ENCODE measurements at places on chromosomes 2 and 18.
A peak's percentile ranks its signal among the peaks of the same experiment; 100 is the strongest.

DNA sequence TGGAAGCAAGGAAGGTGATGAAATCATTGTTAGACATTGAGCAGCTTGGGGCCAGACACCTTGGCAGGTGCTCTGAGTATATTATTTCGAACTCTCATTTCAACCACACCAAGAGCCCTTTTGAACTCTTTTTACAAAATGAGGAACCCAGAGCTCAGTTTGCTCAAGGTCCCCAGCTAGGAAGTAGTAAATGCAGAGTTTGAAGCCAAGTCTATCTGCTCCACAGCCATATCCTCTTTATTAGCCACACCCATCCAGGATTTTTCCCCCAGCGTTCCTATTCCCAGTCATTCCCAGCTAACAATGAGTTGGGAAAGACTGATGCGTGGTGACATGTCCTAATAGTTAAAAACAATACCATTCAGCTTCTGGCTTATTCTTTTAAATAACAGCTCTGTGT, 40.2 kb downstream of the SEMA4F start:
- no peak for DNase-seq

DNA sequence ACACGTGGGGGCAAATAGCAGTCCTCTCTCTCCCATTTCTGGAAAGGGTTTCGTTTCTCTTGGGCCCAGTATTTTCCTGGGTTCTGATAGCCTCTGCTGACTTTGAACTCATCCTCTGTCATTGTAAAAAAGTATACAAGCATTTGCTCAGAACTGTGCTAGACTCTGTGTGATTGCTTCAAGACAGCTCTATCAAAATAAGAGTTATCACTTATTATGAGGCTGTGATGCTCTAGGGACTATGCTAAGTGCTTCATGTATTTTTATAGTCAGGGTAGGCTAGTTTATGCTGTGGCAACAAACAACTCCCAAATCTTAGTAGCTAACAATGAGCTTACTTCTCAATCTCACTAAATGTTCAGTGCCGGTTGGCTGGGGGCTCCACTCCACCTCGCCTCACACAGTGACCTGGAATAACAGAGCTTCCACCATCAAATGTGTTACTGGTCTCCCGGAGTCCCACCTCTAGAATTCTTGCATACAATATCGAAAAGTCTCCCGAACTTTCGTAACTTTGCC, 110.8 kb upstream of the CDC42EP3 start:
- DNase-seq: no peak

DNA sequence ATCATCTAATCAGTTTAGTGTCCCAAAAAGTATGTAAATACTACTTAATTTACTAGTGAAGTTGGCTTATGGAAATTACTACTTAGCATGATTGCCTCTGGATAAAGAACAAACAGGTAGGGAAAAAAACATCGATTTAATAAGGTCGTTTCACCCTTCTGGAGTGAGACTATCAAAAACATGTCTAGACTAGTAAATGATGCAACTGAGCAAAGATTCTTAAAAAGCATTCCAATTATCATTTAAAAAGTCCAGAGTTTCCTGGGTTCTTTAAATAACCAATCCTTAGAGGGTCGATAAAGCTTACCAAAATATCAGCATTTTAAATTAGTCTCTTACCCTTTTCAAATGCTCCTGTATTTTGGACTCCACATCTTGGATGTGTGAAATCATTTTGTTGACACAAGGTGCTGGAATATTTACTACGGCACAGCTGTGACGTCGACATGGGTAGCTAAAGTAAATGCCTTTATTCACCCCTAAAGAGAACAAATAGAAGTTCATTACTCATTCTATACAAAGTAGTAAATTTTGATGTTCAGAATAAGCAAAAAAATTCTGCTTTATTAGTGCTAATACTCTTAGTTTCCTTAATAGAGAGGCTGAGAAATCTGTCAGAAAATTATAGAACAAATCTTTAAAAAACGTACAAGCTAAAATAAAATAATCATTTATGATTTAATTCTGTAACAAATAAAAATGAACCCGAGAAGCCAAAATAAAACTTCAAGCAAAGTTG, 70.6 kb downstream of the CCDC178 start:
- DNase-seq: no peak

GRCh38 chr2:101832114-101832513, 134.6 kb downstream of the MAP4K4 start:
- DNase-seq: no peak

DNA sequence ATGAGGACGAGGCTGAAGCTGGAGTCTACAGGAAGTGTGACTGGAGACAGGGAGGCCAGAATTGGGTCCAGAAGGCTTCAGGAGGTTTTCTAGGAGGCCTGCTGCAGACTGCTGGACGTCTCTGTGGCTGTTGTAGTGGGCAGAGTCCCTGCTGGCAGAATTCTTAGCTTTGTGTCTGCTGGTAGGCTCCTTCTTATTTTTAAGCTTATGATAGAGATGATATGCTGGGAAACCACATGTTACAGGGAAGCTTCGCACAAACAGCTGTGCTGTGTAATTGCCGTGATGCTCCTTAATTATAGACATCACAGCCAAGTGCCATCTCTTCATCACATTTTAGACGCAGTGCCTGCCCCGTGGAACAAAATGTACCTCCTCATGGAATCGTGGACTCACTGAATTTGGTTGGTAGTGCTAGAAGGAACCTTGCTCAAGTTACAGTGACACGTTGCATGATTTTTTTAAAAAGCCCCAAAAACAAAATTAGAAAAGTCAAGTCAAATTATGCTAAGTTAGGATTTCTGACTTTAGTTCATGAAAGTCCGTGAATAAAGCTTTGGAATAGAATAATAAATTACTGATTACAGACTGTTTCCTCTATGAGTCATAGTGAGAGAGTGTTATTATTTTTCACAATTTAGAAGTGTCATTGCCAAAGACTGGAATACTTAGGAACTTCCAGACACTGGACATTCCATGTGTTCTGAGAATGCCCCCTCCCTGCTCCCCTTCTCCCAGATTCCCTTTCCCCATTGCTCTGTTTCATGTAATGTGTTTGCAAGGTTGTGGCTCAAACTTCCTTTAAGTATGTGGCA, 144.1 kb downstream of the FHOD3 start:
- no peak for DNase-seq

- DNase-seq: no peak
These were observed 1.4 kb downstream of the GPR35 start for GRCh38 chr2:240626531-240627300.

- DNase-seq: peak; percentile 62
These were observed 12.7 kb upstream of the FHOD3 start for GRCh38 chr18:36284671-36285295.

- no peak for DNase-seq
These were observed 16.0 kb downstream of the EPG5 start for GRCh38 chr18:45951016-45951714.

- peak; percentile 14 for DNase-seq
These were observed 11.0 kb downstream of the TTN start for GRCh38 chr2:178796079-178796677.

DNA sequence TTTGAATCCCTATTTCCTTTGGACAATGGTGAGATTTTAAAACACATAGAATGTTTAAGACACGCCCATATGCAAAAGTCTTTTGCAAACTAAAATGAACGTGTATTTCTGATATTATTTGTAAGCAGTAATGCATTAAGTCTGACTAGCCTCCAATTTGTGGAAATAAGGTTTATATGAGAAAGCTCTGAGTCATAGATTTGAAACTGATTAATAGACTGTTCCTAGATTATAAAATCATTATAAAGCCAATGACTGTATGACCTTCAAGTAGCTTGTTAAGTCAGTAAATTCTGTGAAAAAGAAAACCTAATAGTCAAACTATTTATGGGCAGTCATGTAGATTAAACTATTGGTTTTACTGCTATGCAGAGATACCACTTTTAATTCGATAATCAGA, 12.8 kb upstream of the EFEMP1 start:
- no peak for DNase-seq

DNA sequence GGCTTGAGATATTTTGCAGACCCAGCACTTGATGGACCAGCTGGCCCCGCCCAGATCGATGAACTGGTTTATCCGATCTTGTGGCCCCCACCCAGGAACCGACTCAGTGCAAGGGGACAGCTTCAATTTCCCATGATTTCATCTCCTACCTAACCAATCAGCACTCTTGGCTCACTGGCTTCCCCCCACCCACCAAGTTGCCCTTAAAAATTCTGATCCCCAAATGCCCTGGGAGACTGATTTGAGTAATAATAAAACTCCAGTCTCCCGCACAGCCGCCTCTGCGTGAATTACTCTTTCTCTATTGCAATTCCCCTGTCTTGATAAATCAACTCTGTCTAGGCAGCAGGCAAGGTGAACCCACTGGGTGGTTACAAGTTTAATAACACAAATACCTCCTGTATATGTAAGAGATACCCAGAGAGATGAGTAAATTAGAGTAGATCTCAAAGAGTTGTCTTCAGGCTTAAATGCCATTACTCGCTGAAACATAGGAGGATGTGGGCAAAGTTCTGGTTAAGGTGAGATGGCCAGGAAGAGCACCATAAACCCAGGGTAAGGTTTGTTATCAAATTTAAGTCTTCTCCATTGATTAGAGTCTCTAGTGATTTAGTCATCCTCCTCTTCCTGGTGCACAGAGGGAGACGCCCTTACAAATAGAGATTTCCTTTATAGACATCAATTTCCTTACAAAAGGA, 222.8 kb downstream of the ARL4C start:
- DNase-seq: peak; percentile 68

DNA sequence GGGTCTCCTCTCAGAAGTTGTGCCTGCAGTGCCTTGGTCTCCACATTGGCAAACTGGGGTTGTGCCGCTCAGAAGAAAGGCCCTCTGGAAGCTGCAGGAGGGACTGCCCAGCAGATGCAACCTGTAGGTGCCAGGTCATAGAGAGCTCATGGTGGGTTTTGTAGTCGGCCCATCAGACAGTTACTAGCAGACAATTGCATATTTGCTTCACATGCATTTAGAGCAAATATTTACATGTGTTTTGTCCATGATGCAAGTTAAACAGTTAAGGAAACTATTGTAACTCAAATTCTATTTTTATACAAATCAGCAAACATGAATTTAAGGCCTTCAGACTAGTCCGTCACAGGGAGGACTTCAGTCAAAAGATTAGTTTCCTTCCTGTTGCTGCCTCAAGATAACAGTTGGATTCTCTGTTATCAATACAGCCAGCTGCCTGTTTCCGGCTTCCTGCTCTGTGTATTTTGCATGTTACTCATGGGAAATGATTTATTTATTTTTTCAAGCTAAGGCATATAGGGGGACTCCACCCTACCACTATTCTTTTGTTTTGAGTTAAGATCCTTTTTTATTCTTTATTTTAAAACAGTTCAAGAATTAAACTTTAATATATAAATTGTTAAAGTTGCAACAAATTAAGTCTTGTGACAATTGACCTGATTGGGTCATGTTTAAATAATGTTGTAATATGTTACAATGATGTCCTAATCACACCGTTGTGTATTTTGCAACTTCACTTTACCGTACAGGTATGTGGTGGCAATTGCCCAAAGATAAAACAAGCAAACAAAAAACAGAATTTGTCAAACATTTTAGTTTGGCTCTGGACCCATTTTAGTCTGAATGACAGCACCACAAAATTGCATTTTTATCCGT, 133.5 kb downstream of the SPTBN1 start:
- DNase-seq: peak; percentile 61

DNA sequence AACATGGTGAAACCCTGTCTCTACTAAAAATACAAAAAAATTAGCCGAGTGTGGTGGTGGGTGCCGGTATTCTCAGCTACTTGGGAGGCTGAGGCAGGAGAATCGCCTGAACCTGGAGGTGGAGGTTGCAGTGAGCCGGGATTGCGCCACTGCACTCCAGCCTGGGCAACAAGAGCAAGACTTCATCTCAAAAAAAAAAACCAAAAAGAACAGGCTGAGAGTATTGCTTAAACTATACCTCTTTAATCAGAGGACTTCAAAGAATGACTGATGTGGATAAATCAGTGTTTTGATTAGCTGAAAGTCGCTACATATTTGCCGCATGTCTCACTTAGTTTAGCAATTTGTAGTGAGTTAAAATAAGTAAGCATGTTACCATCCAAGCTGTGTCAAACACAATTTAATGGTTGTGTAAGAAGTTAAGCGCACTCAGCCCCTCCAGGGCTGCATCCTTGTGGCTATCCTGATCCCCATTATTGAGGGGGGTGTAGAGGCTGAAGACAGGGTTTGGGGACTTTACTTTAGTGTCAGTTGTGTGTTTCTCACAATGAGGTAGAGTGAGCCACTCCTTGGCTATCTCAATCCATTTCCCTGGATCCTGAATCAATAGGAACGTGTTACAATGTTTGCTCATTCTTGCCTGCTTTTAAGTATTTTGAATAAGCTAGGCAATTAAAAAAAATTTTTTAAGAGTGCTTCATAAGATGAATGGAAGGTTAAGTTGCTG, 11.0 kb upstream of the FARP2 start:
- DNase-seq: no peak

DNA sequence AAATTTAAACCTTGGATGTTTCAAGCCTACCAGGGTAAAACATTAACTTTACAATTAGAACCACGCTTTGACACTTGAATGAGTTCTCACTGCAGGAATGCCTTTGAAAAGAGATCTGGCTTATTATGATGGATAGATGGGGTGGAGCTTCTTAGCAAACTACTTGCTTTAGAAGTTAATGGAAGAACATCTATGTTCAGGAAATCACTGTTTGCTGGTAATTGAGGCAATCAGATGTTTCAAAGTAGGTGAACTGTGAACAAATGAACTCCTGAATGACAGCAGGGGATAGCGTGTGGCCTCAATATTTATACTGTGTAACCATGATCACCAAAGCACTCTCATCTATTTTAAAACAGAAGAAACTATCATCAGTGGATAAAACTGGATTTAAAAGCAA, 383.6 kb downstream of the PIK3C3 start:
- no peak for DNase-seq

- no peak for DNase-seq
These were observed 264.0 kb upstream of the SMIM21 start for GRCh38 chr18:75691483-75691882.

DNA sequence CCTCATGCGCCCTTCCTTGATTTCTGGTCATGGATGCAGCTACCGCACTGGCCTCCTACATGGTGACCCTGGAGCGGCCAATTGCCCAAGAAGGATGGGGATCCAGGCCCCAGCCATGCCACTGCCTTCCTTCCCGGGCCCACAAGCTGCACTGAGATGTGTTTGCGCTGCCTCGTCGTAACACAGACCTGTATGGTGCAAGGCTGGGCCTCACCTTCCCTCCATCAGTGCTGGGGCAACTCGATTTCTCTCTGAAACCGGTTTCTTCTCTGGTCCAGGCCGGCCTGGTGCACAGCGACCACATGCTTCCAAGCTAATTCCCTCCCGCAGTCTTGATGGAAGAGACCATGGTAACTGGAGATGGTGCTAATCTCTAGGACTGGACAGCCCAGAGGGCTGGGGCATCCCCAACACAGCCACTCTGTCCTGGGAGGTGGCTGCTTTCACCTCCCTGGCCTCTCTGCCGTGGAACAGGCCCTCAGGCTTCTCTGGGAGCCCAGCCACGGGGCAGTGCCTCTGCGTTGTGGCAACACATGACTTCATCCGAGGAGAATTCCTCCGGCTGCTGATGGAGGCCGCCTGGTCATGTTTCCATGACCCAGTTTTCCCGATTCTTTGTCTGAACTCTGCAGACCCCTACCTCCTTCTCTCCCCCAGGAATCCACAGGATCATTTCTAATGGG, 184.2 kb downstream of the GLI2 start:
- no peak for DNase-seq

DNA sequence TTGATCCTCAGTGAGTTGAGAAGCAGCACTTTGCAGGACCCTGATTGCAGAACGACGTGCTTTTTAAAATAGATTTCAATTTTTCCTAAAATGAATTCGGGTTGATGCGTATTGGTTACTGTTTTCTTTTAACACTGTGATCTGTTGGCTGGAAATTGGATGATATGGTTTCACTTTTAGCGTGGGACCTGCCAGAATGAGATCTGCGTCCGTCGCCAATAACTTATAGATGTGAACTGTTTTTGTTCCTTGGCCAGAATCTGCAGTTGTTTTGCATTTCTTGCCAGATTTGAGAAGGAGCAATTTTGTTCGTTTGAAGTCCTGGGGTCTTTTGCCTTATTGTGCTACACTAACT, 703 bp downstream of the UGGT1 start:
- peak; percentile 3 for DNase-seq

Data from CD4-positive, alpha-beta T cell treated with Interleukin-15 for 4 hours (primary cell).